Kidney epithelial cell (primary cell): ENCODE measurements at places on chromosomes 11 and 22.

- no peak for DNase-seq
These were observed 14.6 kb downstream of the EIF1AD start for GRCh38 chr11:65987336-65987735.

- no peak for DNase-seq
These were observed 3.8 kb downstream of the CSNK2A3 start for GRCh38 chr11:11349106-11349825.

DNA sequence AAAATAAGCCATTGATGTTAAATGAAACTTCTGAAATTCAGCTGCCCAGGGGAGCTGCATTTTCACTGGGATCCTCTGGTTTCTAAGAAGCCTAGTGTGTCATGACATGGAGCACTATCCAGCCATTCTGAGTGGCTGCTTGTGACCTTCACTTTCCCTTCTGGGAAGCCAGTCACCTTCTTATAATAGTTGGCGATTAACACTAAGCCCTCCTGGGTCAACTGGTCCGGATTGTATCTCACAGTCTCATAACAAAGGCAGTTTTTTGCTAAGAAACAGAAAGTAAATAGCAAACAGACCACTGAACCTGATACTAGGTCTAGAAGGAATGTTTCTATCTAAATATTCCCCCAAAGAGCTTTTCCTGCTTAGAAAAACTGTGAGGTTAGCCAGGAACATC, 7.9 kb downstream of the CSRP3 start:
- no peak for DNase-seq

- no peak for DNase-seq
These were observed 31.2 kb downstream of the PDE2A start for GRCh38 chr11:72642884-72643522.

- DNase-seq: no peak
These were observed 731.1 kb upstream of the LUZP2 start for GRCh38 chr11:23765682-23766252.

DNA sequence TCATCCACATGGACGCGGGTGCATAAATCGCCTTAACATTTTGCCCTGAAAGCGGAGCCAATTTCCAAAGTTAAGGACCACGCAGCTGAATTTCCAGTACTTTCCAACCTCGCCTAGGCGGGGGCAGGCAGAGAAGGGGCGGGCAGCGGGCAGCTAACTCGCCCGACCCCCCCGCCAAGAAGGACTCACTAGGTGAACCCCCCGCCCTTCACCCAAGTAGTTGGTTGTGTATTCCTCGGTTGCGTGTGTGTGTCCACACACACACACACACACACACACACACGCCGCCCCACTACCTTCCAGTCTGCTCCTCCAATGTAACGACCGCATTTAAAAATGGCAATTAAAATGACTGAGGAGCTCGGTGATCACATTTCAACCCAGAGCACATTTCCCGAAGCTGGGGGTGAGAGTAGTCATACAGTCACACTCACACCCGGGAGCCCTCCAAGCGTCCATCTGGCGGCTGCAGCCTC, 1.4 kb downstream of the TENM4 start:
- DNase-seq: no peak

DNA sequence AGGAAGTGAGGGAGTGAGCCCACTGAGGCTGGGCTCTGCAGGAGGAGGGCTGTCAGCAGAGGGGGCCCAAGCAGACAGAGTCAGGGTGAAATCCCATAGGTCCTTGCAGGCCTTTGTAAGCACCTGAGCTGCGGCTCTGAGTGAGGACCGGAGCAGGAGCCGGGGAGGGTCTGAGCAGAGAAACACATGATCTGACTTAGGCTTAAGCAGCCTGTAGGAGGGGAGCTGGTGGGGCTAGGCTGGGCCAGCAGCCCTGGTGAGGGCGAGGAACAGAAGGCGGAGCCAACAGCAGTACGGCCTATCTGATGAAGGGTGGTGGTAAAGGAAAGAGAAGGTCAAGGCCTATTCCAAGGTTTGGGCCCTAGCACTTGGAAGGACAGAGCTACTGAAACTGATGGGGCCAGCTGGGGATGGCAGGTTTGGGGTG, 26.9 kb upstream of the CBX7 start:
- DNase-seq: no peak

- no peak for DNase-seq
These were observed 3.0 kb downstream of the BACE1 start for GRCh38 chr11:117313091-117313490.

DNA sequence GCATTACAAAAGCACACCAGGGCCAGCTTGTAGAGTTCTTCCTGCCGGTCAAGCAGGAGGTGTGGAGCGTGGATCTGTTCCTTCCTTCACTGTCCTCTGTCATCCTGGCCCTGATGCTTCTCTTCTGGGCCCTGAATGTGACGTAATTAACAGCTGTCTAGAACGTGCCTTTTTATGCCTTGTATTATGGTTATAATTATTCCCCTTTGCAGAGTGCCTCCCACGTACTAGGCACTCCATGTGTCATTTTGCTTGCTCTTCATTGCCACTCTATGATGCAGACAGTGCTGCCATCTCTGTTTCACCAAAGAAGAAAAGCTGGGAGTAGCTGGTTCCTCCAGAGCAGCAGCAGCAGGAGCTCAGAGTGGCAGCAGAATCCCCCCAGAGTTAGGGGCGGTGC, 132.1 kb upstream of the TTC12 start:
- no peak for DNase-seq

GRCh38 chr11:2382936-2383851, 6.1 kb downstream of the CD81 start:
- no peak for DNase-seq

GRCh38 chr11:11125618-11126017, 227.4 kb downstream of the CSNK2A3 start:
- no peak for DNase-seq
